Hematopoietic multipotent progenitor cell treated with erythropoietin and hydrocortisone succinate and interleukin-3 and kit ligand, for 4 days (in vitro differentiated cells): ENCODE measurements at places on chromosomes 6 and 20.

GRCh38 chr6:144757299-144757698, 472.2 kb downstream of the UTRN start:
- DNase-seq: no peak

- no peak for DNase-seq
Observed at GRCh38 chr6:35190306-35190705, 23.4 kb upstream of the SCUBE3 start.

GRCh38 chr6:766625-767024, 73.7 kb upstream of the EXOC2 start:
- DNase-seq: no peak

DNA sequence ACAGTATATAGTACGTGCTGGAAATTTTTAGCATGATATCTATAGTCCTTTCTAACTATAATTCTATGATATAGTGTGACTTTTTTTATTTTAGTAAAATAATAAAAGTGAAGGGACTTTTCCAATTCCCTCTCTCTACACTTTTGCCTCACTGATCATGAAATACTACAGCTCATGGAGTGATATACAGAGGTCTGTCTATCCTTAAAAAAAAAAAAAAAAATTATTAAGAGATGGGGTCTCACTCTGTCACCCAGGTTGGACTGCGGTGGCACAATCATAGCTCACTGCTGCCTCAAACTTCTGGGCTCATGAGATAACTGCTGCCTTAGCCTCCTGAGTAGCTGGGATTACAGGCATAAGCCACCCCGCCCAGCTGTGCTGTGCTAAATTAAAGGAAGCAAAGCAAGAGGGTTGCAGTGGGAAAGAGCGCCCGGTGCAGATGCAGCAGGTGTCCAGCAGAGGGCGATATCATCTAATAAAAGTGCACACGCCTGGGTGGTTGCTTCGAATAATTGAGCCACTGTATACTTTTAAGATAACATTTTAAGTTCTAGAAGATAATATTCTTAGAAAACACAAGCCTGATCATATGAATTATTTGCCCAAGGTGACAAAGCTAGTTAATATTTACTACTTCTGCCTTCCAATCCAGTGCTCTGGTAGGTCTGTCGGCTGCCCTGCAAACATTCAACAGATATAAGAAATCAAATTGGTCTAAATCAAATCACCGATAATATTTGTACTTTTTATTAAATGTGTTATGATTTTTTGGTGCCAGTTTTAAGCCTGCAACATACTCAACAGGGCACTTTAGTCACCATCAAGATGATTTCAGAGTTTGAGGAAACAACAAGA, 94.9 kb upstream of the NT5E start:
- DNase-seq: peak; percentile 84

GRCh38 chr6:75758061-75758460, 9.0 kb downstream of the MYO6 start:
- DNase-seq: no peak

DNA sequence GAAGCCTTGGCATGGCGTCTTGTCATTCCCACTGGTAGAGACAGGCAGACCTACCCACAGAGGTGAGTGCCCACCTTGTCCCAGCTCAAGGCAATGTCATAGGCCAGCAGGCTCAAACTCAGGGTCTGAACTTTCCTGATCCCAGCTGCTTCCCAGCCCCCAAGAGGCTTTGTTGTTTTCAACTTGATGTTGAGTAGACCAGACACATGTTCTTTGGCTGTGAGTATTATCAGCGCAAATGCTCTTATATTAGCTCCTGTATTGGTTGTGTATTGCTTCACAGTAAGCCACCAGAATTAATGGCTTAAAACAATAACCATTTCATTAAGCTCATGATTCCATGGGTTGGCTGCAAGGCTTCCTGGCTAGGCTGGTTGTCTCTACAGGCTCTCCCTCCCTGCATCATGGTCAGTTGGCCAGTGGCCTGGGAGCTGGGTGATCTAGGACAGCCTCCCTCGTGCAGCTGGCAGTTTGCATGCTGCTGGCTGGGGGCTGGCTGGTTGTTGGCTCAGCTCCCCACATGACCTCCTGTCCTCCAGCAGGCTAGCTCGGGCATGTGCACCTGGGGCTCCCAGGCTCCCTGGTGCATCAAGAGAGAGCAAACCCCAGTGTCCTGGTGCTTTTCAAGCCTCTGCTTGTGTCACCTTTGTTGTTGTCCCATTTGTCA, 21.6 kb downstream of the TOX2 start:
- no peak for DNase-seq

- no peak for DNase-seq
Observed at GRCh38 chr6:45952546-45952945, 63.1 kb downstream of the CLIC5 start.

- DNase-seq: no peak
Observed at GRCh38 chr20:40438161-40438830, 250.7 kb downstream of the MAFB start.

GRCh38 chr6:93196406-93196970, 222.9 kb downstream of the EPHA7 start:
- no peak for DNase-seq

DNA sequence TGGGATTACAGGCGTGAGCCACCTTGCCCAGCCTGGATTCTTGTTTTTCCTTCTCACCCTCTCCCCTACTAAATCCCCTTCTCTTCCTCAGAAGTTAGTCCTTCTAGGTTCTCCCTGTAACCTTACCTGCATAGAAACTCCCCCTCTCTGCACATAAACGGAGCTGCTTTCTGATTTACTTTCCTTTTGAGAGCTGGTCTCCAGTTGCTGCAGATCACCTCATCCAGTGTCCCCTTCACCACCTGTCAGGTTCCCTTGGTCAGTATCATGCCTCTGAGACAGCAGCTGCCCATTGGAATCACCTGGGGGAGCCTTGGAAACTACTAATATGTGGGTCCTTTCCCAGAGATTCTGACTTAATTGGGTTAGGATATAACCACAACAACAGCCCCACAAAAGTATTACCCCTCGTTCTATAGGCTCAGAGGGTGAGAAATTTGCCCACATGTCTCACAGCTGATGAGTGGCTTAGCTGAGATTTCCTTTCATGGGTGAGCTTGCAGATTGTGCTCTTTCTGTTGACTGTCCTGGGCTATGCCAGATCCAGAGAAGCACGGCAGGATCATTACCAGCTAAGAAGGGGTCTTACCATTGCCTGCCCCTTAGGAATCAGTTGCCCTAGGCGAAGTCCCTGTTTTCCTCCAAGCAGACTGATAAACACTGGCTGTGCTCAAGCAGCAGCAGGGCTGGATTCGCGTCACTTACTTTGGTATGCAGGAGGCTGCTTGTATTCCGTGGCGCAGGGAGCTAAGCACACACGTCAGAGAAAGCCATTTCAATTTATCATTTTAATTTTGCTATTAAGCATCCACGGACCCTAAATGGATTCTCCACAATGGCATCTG, 51.3 kb downstream of the AKAP12 start:
- no peak for DNase-seq

DNA sequence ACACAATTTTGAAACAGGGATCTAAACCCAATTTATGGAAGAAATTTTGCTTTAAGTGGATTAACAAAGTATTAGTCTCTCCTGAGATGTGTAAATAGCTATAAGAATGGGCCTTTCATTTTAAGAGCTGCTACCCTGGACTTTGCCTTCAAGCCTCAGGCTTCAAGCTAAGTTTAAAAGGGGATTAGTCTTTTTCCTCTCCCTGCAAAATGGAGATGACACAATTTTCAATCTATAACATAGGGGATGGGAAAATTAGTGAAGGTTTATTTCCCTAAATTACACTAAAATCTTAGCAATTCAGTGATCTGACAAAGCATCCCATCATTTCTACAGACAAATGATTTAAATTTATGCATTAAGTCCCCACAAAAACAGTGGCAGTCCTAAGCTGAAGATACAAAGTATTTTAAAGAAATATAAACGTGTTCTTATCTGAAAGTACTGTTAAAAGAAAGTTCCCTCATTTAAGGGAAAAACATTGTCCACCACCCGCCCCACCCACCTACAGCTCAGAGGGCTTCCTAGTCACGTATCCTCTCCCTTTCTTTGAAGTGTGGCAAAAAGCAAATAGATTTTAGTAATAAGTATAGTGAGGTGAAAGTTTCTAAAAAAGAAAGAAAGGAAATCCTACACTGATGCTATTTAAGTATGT, 14.5 kb downstream of the ARHGAP18 start:
- no peak for DNase-seq

DNA sequence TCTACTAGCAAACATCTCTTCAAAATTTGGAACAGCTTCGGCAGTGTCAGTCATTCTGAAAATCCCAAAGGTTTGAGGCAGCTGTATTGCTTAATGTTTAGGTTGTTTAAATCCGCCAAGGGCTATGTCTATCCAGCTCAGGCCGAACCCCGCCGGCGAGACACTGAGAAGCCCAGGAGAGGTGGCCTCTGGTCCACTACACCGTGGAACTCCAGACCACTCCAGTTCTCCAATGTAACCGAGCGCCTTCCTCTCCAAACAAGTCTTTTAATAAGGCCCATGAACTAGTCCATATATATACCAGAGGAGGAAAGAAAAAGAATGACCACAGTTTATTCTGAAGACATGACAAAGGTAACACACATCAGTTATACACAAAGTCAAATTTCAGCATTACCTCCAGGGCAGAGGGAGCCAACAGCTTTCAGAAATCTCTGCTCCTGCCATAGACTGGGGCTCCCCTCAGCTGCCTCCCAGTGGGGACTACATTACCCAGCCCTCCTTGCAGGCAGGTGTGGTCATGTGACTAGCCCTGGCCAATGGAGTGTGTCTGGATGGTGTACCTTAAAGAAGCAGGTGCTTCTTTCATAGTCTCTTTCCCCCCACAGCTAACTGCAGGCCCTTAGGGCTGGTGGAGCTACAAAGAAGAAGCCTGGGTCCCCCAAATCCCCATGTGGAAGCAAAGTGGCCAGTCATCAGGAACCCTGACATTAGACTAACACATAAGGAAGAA, at the start of gene RAMACL:
Gene RAMACL (minus strand): TSS at position 255 of the 733 bp plus-strand sequence. CDS start 201 bp downstream, at position 54.
- peak; percentile 38 for DNase-seq

GRCh38 chr20:49275636-49276035, 2.2 kb downstream of the ZNFX1 start:
- DNase-seq: peak; percentile 27

GRCh38 chr6:142913511-142914047, 31.4 kb downstream of the HIVEP2 start:
- DNase-seq: no peak

DNA sequence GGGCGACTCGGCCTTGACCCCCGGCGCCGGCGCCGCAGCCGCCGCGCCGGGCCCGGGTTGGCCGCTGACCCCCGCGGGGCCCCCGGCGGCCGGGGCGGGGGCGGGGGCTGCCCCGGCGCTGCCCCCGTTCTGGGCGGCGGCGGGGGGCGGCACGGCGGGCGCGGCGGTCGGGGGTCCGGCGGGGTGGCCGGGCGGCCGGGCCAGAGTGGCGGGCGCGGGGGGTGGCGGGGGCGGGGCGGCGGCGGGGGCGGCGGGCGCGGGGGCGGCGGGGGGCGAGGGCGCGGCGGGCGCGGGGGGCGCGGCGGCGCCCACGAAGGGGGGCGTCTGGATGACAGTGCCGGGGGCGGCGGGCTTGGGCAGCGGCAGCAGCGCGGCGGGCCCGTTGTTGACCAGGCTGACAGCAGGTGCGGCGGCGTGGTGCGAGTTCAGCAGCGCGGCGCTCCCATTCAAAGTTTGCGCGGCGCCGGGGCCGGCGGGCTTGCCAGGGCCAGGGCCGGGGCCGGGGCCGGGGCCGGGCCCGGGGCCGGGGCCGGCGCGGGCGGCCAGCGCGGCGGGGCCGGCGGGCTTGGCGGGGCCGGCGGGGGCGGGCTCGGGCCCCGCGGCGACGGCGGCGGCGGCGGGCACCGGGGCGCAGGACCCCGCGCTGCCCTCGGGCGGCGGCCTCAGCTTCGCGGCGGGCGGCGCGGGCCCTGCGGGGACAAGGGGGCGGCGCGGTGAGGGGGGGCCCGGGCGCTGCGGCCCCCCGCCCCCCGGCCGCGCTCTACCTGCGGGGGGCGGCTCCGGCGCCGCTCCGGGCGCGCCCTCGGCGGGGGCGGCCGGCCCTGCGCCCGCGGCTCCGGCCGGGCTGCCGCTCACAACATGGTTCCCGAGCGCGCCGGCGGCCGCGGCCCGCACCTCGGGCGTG, 659 bp downstream of the TAF4 start:
- DNase-seq: peak; percentile 48

DNA sequence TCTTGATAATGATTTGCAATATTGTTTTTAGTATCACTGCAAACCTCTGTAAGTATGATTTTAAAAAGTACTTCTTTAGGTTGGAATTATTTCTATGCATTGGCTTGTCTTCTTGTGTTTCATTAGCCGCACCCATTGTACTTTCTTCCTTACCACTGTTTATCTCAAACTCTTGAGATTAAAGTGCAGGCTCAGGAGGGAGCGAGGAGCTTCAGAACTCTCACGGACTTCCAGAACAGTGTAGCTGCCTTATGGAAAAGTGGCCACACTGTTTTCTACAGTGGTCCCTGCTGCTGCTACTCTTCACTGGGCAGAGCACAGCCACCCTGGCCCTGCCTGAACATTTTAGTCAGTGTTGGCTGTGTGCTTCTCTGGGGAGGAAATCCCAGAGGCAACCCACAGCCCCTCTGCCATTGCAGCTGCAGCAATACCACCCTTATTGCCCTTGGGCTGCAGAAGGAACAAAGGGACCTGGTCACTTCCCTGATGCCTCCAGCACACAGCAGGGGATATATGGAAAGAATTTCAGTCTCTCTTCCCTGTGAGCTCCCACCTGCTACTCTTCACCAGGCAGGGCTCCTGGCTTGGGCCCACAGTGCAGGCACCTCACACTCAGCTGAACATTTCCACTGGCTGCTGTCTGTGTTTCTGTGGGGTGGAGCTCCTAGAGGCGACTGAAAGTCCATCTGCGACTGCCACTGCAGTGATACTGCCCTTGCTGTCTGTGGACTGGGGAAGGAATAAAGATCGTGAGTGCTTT, 91.7 kb upstream of the MAP3K4 start:
- DNase-seq: no peak

DNA sequence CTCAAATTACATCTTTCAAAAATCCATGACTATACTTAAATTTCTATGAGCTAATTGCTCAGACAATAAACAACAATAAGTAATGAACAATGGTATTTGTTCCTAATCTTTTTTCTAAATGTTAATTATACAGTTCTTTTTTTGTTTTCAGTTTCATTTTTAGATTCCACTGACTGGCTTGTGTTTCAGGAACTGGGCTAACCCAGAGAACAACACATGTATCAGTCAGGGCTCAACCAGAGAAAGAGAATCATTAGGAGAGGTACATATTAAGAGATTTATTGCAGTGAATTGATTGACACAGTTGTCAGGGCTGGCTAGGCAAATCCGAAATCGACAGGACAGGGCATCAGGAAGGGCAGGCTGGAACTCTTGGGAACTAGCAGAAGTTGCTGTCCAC, 182.8 kb downstream of the GRM1 start:
- DNase-seq: no peak

- no peak for DNase-seq
Observed at GRCh38 chr20:53639647-53640440, 46.2 kb upstream of the ZNF217 start.

DNA sequence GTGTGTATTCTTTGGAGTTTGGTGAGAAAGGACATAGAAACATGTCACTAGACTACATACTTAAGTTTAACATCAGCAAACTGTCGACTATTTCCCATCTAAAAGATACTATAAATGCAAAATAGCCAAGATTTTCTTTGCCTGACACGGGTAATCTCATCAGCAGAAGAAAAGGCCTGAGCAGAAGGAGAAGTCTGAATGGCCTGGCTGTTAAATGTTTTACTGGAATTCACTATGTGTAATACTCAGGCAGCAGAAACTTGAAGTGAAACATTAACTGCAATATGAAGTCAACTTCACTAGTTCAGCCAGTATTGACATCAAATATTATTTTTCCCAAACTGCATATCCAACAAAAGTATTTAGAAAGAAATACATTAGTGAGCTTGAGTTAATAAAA, 6.4 kb upstream of the DSE start:
- DNase-seq: no peak

- no peak for DNase-seq
Observed at GRCh38 chr6:14802514-14803160, 443.2 kb upstream of the JARID2 start.
